ENCODE measurements at places on chromosomes 7 and 10.

- no peak for DNase-seq
These were observed 993.2 kb downstream of the SORCS3 start for GRCh38 chr10:105634281-105634680.

- no peak for DNase-seq
These were observed 402 bp upstream of the CDHR1 start for GRCh38 chr10:84193846-84194423.

GRCh38 chr10:103715430-103715829 is 139.9 kb downstream of the SH3PXD2A start:
- DNase-seq: peak; percentile 16

- DNase-seq: no peak
These were observed 100.6 kb downstream of the DLG5 start for GRCh38 chr10:77825965-77826364.

- no peak for DNase-seq
These were observed 257.1 kb upstream of the KIAA1217 start for GRCh38 chr10:23951841-23952240.

- DNase-seq: no peak
These were observed 298.2 kb downstream of the GRID1 start for GRCh38 chr10:86068231-86069054.

DNA sequence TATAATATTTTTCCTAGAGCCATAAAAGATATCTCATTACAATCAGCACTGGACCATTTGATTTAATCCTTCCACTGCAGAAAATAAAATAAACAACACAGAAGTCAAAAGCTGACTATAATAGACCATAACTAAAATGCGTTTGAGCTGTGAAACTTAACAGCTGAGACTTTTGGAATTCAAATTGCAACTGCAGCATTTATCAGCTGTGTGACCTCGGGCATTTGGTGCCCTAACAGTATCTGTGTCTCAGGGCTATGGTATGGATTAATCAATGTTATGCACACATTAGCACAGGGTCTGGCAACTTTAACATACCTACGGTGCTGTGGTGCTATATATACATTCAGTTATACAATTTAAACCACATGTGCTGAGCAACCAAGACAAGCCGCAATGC is 160.1 kb downstream of the COL28A1 start:
- no peak for DNase-seq

DNA sequence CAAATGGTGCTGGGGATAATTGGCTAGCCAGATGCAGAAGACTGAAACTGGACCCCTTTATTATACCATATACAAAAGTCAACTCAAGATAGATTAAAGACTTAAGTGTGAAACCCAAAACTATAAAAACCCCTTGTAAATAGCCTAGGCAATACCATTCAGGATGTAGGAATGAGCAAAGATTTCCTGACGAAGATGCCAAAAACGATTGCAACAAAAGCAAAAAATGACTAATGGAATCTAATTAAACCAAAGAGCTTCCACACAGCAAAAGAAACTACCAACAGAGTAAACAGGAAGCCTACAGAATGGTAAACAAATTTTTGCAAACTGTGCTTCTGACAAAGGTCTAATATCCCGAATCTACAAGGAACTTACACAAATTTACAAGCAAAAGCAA is 30.9 kb upstream of the PLXDC2 start:
- no peak for DNase-seq

GRCh38 chr10:87589645-87590051 is 70.0 kb upstream of the PAPSS2 start:
- DNase-seq: no peak

GRCh38 chr7:128812514-128813168 is 17.6 kb upstream of the FLNC start:
- DNase-seq: no peak

- no peak for DNase-seq
These were observed 622 bp downstream of the WNT16 start for GRCh38 chr7:121329191-121330052.

DNA sequence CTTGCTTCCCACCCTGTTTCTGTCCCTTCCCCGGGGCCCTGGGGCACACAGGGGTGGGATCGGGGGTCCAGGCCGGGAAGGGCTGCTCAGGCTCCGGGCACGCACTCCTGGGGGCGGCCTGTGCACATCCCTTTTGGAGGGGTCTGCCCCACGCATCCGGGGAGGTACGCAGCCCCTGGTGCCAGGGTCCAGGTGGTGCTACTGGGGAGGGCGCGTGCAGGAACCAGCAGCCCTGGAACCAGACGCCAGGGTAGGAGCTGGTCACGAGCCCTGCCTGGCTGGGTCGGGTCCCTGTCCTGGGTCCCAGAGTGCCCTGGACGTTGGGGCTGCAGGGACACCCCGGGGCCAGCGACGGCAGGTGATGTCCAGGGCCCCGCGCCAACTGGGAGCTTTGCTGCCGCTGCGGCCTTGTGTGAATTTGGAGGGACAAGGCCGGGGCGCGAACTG is 53.4 kb downstream of the GLRX3 start:
- no peak for DNase-seq

DNA sequence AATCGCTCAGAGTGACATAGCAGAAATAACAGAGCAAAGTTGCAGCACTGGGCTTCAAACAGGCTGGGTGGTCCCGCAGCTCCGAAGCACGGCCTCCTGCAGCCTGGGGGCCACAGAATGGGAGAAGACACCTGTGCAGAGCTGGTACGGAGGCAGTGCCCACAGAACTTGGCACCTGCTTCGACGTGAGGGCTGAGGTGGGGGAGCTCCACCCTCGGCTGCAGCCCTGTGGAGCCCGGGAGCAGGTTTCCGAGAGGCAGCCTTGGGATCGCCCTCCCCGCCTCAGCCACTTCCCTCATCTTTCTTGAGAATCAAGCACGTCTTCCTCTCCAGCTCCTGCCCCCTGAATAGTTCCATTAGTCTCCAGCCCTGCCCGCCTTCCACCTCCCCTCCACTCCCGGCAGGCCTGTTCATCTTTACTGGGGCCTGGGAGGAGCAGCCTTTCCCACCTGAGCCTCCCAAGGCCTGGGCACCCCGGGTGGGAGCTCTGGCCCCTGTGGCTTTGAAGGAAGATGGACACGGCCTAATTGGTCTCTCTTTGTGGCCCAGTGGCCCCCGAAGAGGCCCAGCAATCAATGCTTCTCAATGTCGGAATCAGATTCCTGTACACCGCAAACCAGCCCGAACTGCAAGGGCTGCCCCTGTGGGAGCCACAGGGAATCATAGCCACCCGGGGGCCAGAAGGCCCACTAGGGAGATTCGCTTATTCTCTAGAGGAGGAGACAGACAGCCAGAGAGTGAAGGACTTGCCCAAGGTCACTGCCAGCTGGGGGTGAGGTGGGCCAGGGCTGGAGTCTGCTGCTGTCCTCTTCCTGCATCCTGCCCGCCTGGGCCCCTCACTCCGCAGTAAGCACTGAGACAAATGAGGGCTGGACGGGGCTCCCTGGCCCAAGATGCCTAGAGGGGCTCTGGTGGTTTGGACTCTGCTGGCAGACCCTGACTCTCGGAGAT is 17.0 kb upstream of the PCBD1 start:
- DNase-seq: no peak

DNA sequence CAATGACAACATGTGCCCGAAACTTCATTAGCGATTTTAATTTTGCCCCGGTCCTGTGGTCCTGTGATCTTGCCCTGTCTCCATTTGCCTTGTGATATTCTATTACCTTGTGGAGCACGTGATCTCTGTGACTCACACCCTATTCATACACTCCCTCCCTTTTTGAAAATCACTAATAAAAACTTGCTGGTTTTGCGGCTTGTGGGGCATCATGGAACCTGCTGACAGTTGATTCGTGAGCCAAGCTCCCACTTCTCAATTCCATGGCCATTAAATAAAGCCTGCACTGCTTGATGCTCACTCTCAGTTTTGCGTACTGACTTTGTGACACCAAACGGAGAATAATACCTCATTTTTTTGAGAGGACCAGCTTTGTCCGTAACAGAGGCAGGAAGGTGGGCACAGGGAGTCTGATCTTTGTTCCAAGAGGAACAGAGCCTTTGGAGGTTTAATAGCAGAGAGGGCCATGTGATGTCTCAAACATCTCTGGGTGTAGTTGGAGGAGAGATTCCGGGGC is 3.8 kb upstream of the ADAMTS14 start:
- DNase-seq: no peak

- no peak for DNase-seq
These were observed 8.8 kb upstream of the CALD1 start for GRCh38 chr7:134770676-134771075.

GRCh38 chr10:13700473-13701144 is 113.8 kb downstream of the PRPF18 start:
- no peak for DNase-seq

DNA sequence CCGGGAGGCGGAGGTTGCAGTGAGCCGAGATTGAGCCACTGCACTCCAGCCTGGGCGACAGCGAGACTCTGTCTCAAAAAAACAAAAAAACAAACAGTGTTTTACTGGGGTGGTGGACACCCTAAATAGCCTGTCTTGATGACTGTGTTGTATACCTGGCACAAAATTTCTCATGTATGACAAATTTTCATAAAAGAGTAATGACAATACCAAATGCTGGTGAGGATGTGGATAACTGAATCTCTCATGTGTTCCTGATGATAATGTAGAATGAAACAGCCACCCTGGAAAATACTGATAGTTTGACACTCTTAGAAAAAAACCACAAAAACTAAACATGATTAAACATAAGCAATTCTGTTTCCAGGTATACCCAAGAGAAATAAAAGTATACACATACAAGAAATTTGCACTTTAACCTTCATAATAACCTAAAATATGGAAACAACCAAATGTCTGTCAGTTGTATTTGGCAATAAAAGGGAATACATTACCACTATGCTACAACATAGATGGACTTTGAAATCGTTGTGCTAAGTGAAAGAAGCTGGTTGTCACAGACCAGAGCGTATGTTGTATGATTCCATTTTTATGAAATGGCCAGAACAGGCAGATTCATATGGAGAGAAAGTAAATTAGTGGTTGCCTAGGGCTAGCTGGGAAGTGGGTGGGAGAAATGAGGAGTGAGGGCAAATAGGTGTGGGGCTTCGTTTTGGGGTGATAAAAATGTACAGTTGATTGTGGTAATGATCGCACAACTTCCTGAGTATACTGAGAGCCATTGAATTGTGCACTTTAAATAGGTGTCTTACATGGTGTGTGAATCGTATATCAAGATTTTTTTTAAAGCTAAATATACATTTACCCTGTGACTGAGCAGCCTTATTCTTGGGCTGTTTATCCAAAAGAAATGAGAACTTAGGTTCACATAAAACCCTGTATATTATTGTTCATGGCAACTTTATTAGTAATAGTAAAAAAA is 12.5 kb downstream of the WDR37 start:
- DNase-seq: no peak

DNA sequence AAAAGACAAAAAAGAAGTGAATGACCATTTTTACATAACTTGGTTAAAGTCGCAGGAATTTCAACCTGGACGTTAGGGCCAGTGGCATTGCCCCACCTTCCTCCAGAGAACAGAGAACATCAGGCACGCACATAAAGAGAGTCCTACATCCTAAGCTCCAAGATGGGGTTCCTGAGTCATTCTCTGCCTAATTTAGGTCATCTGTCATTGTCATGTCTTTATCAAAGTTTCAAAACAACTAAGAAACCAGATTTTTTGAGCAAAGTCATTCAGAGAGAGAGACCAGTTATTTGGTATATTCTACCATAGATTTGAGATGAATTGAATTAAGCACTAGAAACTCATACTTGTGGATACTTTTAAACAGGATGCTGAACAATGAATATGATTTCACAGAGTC is 241.7 kb downstream of the CALN1 start:
- no peak for DNase-seq

- DNase-seq: no peak
These were observed 16.0 kb upstream of the VOPP1 start for GRCh38 chr7:55588379-55588699.

DNA sequence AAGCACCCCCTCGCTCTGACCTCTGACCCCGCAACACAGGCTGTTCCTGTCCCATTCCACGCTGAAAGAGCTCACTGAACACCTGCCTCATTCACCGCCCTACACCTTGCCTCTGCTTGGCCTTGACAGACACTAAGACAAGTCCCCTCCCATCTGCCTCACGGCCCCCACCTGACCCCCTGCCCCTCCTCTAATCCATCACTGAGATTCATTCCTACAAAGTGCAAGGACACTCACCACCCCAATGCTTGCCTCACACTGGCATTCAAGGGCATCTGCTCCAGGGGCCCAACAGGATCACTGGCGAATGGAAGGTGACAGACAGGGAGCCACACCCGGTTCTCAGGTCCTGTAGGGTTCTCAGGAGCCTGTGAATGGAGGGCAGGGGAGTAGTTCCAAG is 68.1 kb upstream of the NANOS1 start:
- no peak for DNase-seq

DNA sequence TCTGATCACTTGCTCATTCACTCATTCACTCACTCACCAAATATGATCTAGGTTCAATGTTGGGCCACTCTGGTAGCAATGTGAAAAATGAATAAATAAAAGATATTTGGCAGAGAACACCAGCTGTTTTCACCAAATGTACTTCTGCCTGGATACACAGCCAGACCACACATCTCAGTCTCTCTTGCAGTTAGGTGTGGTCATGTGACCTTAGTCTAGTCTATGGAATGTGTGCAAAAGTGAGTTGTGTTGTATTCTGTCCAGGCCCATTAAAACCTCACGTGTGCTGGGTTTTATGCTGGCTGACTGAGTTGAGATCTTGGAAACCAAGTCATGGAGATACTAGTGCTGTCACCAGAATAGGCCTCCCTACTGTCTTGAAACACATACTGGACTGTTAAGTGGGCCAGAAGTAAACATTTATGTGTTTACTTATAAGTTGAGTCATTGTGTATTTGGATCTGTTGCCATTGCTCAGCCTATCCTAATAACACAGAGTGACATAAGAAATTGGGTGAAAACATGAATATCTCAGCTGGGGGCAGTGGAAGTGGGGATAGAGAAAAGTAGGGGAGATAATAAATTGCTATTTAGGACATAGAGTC is 145.5 kb downstream of the PTEN start:
- DNase-seq: no peak

DNA sequence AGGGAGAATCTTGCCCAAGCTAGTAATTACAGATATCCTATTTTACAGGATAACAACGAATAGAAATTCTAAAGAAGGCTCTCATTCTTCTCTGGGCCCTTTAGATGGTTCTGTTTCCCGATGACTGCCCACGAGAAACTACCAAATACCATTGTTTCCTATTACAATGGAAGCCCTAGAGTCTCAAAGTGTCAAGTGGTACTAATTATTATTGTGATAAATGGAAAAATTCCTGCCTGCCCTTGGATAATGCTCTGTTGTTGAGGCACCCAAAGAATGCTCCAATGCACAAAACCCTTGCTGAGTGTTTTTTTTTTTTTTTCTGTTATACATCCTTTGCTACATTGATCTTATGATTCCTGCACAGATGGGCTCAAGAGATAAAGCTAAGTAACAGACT is 504.5 kb downstream of the XPNPEP1 start:
- DNase-seq: no peak

Measured in GOT3 (cell line).